ENCODE measurements at places on chromosomes 11 and 22. TPM values are rescaled to one million over a fixed set of nuclear protein-coding genes. Genes with fewer than 3 reads are reported as not detected.

DNA sequence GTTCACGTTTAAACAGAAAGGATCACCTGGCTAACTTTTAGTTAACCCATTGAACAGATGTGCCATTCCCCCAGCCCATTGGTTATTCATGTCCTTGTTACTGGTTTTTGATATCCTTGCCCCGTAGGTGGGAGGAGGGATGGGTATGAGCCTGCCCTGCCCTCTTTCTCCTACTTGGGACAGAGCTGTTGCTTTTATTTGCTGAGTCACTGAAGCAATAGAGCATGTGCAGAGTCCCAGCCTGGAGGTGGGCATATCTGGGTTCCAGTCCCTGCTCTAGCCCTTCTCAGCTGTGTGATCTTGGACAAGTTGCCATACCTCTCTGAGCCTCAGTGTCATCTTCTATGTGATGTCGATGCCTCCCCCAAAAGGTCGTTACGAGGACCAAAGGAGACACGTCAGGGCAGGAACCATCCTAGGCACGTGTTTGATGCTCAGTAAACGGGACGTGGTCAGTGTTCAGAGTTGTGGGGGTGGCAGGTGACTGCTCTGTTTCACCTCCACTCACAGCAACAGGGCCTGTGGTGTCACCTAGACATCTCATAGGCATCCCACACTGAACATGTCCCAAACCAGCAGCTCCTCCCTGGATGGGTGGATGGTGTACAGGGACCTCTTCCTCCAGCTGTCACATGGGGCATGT lies 61.0 kb downstream of the BMAL1 start:
- DNase-seq: no peak

Gene MYO18B
- total RNA-seq: 7.9 TPM

DNA sequence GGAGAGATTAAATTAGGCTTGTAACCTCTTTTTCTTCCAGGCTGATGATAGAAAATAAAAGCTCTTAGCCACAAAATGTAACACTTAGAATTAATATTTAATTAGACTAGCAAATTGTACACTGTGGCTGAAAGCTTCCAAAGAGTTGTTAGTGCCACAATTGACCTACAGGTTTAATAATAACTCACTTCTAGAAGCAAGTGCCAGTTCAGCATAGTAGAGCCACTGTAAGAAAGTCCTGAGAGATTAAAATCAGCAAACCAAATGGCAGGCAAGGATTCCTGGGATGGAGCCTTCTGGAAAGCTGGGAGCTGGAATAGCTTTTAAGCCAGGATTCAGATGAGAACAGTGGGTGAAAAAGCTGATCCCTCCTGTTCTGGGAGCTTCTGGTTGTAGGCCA lies 131.0 kb downstream of the ELP4 start:
- no peak for DNase-seq

Gene TCN2
- 3.1 TPM for total RNA-seq

DNA sequence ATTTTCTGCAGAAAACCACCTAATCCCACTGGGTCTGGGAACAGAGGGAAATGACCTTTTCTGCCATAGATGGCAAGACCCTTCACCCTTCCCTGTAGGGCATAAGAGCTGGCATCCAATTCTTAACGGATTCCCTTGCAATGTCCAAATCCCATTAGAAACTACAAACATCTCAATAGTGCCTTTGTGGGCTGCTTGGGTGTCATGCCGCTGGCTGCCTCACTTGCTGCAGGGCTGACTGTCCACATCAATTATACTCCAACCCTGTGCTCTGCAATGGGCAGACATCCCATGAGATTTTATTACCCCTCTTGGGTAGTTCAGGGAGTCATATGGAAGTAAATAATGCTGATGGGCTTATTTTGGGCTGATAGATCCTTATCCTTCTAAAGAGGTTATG lies 7.3 kb downstream of the GRAP2 start:
- no peak for DNase-seq

DNA sequence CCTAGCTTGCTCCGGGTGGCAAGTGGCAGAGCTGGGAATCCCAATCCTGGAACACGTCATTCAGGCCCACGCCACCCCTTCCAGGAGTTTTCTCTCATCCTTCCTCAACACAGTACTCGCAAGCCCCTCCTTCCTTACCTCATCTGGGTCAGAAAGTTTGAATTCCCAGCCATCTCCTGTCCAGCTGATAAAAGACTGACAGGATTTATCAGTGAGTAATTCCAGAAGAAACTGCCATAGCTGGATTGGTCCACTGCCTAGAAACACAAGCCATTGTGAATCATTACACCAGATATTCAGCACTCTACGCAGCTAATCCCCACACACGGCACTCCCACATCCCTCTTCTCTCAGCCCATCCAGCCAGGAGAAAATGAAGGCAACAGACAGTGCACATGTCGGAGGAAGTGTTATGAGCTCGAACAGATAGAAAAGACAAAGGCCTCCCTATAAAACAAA lies 124.0 kb downstream of the ETS1 start:
- DNase-seq: peak; percentile 96

DNA sequence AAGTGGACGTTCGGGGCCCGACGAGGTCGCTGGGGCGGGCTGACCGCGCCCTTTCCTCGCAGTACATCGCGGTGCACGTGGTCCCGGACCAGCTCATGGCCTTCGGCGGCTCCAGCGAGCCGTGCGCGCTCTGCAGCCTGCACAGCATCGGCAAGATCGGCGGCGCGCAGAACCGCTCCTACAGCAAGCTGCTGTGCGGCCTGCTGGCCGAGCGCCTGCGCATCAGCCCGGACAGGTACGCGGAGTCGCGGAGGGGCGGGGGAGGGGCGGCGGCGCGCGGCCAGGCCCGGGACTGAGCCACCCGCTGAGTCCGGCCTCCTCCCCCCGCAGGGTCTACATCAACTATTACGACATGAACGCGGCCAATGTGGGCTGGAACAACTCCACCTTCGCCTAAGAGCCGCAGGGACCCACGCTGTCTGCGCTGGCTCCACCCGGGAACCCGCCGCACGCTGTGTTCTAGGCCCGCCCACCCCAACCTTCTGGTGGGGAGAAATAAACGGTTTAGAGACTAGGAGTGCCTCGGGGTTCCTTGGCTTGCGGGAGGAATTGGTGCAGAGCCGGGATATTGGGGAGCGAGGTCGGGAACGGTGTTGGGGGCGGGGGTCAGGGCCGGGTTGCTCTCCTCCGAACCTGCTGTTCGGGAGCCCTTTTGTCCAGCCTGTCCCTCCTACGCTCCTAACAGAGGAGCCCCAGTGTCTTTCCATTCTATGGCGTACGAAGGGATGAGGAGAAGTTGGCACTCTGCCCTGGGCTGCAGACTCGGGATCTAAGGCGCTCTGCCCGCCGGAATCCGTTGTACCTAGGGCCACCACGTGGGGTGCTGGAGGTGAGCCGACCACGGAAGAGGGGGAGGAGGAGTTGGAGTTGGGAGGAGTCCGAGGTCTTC lies 771 bp downstream of the MIF start:
- peak; percentile 72 for DNase-seq

GRCh38 chr11:81497202-81497804 lies 1236.4 kb downstream of the FAM181B start:
- DNase-seq: peak; percentile 31

DNA sequence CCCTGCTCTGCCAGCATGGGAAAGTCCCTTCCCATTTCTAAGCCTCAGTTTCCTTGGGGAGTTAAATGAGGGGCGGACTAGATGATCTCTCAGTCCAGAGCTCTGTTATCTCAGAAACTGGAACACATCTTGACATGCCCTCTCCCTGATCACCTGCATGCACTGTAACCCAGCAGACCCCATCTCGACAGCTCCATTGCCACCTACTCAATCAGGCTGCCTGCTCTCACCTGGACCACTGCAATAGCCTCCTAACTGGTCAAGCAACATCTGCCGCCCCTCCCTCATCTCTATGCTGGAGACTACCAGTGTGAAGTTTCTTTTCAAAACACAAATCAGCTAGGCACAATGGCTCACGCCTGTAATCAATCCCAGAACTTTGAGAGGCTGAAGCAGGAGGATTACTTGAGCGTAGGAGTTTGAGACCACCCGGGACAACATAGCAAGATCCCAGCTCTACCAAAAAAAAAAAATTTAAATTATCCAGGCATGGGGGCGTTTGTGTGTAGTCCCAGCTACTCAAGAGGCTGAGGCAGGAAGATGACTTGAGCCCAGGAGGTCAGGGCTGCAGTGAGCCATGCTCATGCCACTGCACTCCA lies 22.2 kb downstream of the LRRC55 start:
- DNase-seq: no peak

DNA sequence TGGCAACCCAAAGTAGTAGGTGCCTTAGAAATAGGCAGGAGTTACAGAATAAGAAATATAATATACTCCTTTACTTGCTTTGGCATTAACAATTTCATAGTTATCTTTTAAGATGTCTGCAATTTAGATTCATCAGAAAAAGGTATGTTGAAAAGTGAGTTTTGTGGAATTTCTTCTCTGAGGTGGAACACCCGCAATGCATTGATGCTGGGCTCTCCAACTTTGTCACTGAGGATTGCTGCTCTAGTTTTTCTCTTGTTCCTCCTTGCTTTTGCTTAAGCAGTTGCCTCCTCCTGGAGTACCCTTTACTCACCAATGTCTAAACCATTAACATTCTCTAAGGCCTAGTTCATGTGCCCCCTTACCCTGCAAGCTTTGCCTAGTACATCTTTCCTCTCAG lies 14.1 kb upstream of the ME3 start:
- DNase-seq: no peak

DNA sequence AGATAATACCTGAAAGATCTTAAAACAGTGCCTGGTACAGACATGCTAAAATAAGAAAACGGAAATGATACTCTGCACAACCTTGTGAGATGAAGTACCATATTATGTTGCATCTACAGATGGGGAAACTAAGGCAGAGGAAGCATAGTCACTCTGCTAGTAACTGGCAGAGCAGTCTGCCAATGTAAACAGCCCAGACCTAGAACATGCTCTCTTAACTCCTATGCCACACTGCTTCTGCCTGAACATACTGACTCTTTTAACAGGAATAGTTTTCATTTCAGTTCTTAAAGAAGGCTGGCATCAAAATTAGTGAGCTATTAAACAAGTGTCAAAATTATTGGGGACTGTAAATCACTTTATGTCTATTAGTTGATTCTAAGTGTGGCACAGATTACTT lies 99.9 kb downstream of the CD44 start:
- no peak for DNase-seq

GRCh38 chr11:111691741-111692140 lies 74.4 kb downstream of the PPP2R1B start:
- DNase-seq: no peak

Gene WT1
- total RNA-seq: 0.48 TPM

Gene SCGB1D2
- not detected for total RNA-seq

GRCh38 chr22:23862103-23862502 lies 4.4 kb downstream of the SLC2A11 start:
- peak; percentile 35 for DNase-seq

GRCh38 chr11:115384236-115384635 lies 120.0 kb downstream of the CADM1 start:
- no peak for DNase-seq

Gene IRAG1
- total RNA-seq: 62.6 TPM

DNA sequence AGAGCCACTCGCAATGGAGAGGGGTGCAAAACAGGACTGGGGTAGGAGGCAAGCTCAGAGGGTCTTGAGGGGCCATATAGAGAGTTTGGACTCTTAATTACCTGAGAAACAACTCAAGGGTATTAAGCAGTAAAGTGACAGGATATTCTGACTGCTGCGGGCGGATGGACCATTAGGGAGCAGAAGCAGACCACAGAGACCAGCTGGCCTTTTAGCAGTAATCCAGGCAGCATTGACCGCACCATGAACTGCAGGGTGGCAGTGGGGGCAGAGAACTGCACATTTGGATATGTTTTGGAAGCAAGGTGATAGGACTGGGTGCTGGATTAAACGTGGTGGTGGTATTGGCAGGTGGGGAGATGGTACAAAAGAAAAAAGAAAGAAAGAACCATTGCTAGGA lies 125.3 kb downstream of the DBX1 start:
- no peak for DNase-seq

- no peak for DNase-seq
Measured at GRCh38 chr11:69113226-69113625, 42.5 kb upstream of the SMIM38 start.

- no peak for DNase-seq
Measured at GRCh38 chr22:50068096-50068495, 10.0 kb upstream of the TTLL8 start.

- no peak for DNase-seq
Measured at GRCh38 chr11:112334381-112334780, 73.7 kb upstream of the PLET1 start.

- no peak for DNase-seq
Measured at GRCh38 chr22:38416621-38417251, 38.3 kb downstream of the KCNJ4 start.

DNA sequence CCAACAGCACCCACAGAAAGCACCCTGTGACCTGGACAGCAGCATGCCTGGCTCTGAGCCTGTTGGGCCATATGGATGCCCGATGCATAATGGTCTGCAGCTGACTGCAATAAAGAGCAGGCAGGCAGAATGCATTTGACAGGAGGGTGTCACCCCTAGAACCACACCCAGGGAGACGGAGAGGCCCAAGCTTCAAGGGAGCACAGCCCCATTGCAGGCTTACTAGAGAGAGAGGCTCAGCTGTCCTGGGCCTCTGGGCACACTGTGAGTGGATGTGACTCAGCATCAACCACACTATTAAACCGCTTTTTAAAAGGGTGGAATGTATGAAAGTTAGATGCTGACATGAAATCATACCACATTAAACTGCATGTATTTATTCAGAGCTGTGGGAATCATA lies 365.3 kb downstream of the CTTN start:
- peak; percentile 44 for DNase-seq

DNA sequence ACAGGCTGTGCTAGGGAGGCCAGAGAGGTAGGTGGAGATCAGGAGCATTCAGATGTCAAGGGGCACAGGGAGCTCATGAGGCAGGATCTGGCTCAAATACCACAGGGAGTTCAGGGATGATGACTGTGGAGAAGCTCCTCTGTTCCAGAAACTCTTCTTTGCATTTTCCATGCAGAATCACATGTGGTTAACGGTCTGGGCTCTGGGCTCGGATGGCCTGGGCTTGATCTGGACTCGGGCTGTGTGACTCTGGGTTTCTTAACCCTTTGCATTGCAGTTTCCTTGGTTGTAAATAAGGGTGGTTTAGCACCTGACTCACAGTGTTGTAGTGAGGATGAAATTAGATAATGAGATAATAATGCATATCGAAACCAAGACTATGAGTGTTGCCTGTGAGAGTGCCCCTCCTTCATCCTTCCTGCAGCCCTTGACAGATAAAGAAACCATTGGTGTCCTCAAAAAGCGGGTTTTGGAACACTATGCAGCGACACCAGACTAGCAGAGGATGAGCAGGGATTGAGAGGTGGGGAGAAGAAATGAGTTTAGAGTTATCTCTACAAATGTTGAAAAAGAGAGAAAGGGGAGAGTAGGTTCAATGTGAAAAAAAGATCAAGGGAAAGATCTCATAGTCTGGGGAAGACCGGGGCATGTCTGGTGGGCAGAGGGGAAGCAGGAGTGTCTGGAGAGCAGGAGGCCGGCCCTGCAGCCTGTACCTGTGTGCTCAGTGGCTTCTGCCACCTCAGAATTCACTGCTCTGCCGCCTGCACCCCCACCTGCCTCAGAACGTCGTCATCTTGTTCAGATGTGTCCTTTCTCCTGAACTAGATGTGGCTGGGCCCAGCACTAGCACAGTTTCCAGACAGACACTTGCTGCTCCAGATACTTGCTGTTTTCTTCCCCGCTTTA lies 197.8 kb upstream of the SORL1-AS1 start:
- DNase-seq: no peak

- no peak for DNase-seq
Measured at GRCh38 chr22:38453996-38454352, 1.0 kb downstream of the KCNJ4 start.

Measured in umbilical cord (tissue), 2 donors.